Dermis blood vessel endothelial cell (primary cell): ENCODE measurements at places on chromosomes 5 and 9. TPM values are rescaled to one million over a fixed set of nuclear protein-coding genes. Genes with fewer than 3 reads are reported as not detected.

GLDC gene
- 3.2 and 10.0 TPM in 2 replicates for total RNA-seq

PCDHGA12 gene
- 4.1 and 4.6 TPM in 2 replicates for total RNA-seq

MUSK gene
- total RNA-seq, result not detected in 2 replicates

CFAP157 gene
- not detected in 2 replicates for total RNA-seq

FAM200C gene
- total RNA-seq, result 3.8 and 4.8 TPM in 2 replicates

TNFSF8 gene
- total RNA-seq, result not detected in 2 replicates

F2RL2 gene
- under 0.01 and 0.14 TPM in 2 replicates for total RNA-seq

SSNA1 gene
- total RNA-seq, result 112 and 128 TPM in 2 replicates

THBS4 gene
- 0.28 and 1.4 TPM in 2 replicates for total RNA-seq

FAM120AOS gene
- 34.9 and 37.1 TPM in 2 replicates for total RNA-seq

CCNO gene
- total RNA-seq, result not detected in 2 replicates

LCN9 gene
- total RNA-seq, result not detected in 2 replicates

PHF24 gene
- not detected in 2 replicates for total RNA-seq

PLPP7 gene
- 4.7 and 6.0 TPM in 2 replicates for total RNA-seq

FABP6 gene
- total RNA-seq, result not detected in 2 replicates

PCDHGA6 gene
- total RNA-seq, result 2.2 TPM in 2 replicates

TAF11L5 gene
- total RNA-seq, result not detected in 2 replicates

CACNA1B gene
- 0.09 and 0.17 TPM in 2 replicates for total RNA-seq

TYRP1 gene
- 0.23 and 0.85 TPM in 2 replicates for total RNA-seq

ODF2 gene
- 44.2 and 55.7 TPM in 2 replicates for total RNA-seq

IL4 gene
- not detected in 2 replicates for total RNA-seq

SPINK13 gene
- total RNA-seq, result not detected in 2 replicates

SLC25A48 gene
- not detected in 2 replicates for total RNA-seq

ABCA2 gene
- total RNA-seq, result 8.5 and 13.3 TPM in 2 replicates

KLF9 gene
- 31.0 and 38.8 TPM in 2 replicates for total RNA-seq

TMCO6 gene
- 18.0 and 50.2 TPM in 2 replicates for total RNA-seq

SLC9A3 gene
- 1.5 TPM in 2 replicates for total RNA-seq

FYB1 gene
- not detected in 2 replicates for total RNA-seq

ZNF354B gene
- 7.4 and 10.9 TPM in 2 replicates for total RNA-seq

LRRC19 gene
- total RNA-seq, result not detected in 2 replicates
